ENCODE measurements at places on chromosomes 7 and 10. TPM values are rescaled to one million over a fixed set of nuclear protein-coding genes. Genes with fewer than 3 reads are reported as not detected.
A peak's percentile ranks its signal among the peaks of the same experiment; 100 is the strongest.

DNA sequence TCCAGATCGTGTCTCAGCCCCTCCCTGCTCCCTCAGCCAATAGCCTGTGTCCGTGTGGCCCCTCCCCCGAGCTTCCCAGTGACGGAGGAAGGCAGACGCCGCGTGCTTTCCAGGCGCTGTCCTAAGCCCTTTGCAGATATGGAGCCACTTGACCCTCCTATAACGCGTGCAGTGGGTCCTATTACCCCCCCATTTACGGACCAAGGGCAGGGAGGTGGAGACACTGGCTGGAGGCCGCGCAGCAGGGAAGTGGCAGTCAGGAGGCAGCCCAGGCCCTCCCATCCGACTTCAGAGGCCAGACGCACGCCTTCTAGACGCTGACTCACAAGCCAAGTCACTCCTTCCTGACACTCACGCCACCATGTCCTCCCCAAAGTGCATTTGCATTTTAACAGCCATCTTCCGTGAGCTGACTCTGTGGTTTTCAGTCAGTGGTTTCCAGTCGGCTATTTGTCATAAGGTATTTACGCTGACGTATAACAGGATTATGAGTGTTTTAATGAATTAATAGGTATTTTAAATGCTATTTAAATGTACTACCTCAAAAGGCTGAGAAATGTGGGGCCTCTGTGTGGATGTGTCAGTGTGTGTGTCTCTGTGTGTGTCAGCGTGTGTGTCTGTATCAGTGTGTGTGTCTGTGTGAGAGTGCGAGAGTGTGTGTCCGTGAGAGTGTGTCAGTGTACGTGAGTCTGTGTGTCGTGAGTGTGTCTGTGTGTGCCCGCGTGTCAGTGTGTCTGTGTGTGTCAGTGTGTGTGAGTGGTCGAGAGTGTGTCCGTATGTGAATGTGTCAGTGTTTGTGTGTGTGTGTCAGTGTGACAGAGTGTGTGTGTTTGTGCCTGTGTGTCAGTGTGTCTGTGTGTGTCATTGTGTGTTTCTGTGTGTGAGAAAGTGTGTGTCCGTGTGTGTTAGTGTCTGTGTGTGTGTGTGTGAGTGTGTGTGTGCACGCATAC is 92.0 kb upstream of the INSIG1 start:
- H3K4me3 ChIP-seq: peak overlapping the region; percentile 45
- H3K36me3 ChIP-seq: no peaks in the 10 kb centered on the region
- peak overlapping the region; percentile 87 for H3K27ac ChIP-seq
- H3K4me1 ChIP-seq: peaks cover 5% of the 10 kb centered on the region
- no peak for DNase-seq
- H3K27me3 ChIP-seq: no peaks in the 10 kb centered on the region

DNA sequence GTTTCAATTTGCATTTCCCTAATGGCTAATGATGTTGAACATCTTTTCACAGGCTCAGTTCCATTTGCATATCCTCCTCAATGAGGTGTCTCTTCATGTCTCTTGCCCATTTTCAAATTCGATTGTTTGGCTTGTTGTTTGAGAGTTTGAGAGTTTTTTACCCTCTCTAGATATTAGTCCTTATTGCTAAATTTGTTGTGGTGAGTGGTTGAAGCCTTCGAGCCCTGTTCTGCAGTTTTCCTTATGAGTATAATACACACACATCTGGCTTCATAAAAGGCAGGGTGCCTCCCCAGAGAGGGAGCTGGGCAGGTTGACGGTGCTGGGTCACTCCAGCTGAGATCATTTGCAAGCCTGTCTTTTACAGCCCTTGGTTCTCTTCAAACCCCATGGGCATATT is 65.1 kb downstream of the RGS10 start:
- no peak overlapping the region for H3K4me3 ChIP-seq
- no peak for DNase-seq
- H3K36me3 ChIP-seq: no peaks in the 10 kb centered on the region

The LHPP gene
- 20.1 TPM for total RNA-seq

The HOXA5 gene
- 6.1 TPM for total RNA-seq

- H3K27me3 ChIP-seq: peaks cover 32% of the 10 kb centered on the region
- no peaks in the 10 kb centered on the region for H3K36me3 ChIP-seq
- DNase-seq: no peak
- H3K4me1 ChIP-seq: peaks cover 49% of the 10 kb centered on the region
- no peak overlapping the region for H3K27ac ChIP-seq
Observed at GRCh38 chr10:100744136-100744986, 1.0 kb upstream of the PAX2 start.

- peaks cover 43% of the 10 kb centered on the region for H3K4me1 ChIP-seq
- H3K36me3 ChIP-seq: no peaks in the 10 kb centered on the region
- H3K27me3 ChIP-seq: peaks cover 31% of the 10 kb centered on the region
- no peak overlapping the region for H3K4me3 ChIP-seq
- DNase-seq: no peak
- H3K27ac ChIP-seq: no peak overlapping the region
Observed at GRCh38 chr10:117165538-117166417, 27.7 kb upstream of the VAX1 start.

The MAGI2 gene
- 6.9 TPM for total RNA-seq

The TMEM213 gene
- total RNA-seq: not detected

- no peak for DNase-seq
- H3K4me3 ChIP-seq: no peak overlapping the region
- no peaks in the 10 kb centered on the region for H3K36me3 ChIP-seq
- no peak overlapping the region for H3K27ac ChIP-seq
- no peaks in the 10 kb centered on the region for H3K27me3 ChIP-seq
- H3K4me1 ChIP-seq: no peaks in the 10 kb centered on the region
Observed at GRCh38 chr10:49225218-49225876, 37.2 kb upstream of the TMEM273 start.

DNA sequence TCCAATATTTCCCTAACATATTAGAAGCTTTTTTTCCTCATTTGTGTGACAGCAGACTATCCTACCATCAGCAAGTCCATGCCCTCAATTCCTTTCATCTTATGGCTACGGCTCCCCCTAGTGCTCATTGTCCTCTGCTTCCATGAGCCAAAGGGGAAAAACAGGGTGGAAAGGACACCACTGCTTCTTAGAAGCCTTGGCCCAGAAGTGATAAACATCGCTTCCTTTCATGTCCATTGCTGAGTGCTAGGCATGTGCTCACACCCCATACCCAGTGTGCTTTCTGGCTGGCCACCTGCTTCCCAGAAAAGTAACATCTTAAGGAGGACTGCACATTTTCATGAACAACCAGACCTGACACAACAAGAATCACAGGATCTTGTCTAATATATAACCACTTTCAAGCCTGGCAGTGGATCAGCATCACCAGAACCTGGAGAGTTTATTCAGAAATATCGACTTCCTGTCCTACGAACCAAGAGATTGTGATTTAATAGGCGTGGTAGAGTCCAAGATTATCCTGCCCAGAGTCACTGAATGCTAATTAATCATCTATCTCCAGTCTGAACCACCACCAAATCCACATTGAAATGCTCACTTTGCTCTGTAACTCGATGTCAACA is 650.5 kb upstream of the SORCS1 start:
- DNase-seq: no peak
- H3K27ac ChIP-seq: no peak overlapping the region

The HPSE2 gene
- 10.6 TPM for total RNA-seq

- H3K4me1 ChIP-seq: no peaks in the 10 kb centered on the region
- H3K27ac ChIP-seq: no peak overlapping the region
- DNase-seq: no peak
- no peaks in the 10 kb centered on the region for H3K36me3 ChIP-seq
Observed at GRCh38 chr7:42315631-42316030, 78.6 kb upstream of the GLI3 start.

The TMEM270 gene
- not detected for total RNA-seq

- H3K36me3 ChIP-seq: no peaks in the 10 kb centered on the region
- no peak for DNase-seq
- H3K4me1 ChIP-seq: peaks cover 11% of the 10 kb centered on the region
- H3K4me3 ChIP-seq: no peak overlapping the region
- H3K27me3 ChIP-seq: no peaks in the 10 kb centered on the region
- H3K27ac ChIP-seq: no peak overlapping the region
Observed at GRCh38 chr7:8217200-8218068, 44.5 kb downstream of the ICA1 start.

DNA sequence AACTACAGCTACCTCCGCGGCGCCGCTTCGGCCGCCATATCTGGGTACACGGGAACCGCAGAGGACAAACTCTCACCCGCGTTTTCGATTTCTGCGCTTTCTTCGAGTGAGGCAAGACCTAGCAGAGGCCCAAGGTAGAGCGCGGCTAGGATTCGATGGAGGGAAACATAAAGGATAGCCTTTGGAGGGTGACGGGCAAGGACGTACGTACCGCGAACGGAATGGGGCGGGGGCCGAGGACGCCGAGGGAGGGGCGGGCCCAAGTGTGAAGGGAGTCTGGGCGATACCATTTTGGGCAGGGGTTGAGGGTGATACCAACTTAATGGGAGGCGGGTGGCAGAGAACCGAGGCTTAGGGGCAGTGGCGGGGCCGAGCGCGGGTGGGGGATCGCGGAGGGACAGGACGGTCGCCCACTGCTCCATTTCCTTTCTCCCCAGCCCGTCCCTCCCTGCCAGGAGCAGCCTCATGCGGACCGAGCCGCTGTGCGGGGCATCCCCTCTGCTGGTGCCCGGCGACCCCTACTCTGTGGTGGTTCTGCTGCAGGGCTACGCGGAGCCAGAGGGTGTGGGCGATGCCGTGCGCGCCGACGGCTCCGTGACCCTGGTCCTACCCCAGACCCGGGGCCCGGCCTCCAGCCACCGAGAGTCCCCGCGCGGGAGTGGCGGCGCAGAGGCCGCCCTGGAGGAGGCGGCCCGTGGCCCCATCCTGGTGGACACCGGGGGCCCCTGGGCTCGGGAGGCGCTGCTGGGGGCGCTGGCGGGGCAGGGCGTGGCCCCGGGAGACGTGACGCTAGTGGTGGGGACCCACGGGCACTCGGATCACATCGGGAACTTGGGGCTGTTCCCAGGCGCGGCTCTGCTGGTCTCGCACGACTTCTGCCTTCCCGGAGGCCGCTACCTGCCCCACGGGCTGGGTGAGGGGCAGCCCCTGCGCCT is at the start of gene MBLAC1:
MBLAC1 (plus strand) TSS at position 37 of the 935 bp plus-strand sequence; CDS start at position 466, 429 bp downstream.
- H3K27me3 ChIP-seq: no peaks in the 10 kb centered on the region
- DNase-seq: no peak
- no peaks in the 10 kb centered on the region for H3K36me3 ChIP-seq

The TFEC gene
- 4.7 TPM for total RNA-seq

DNA sequence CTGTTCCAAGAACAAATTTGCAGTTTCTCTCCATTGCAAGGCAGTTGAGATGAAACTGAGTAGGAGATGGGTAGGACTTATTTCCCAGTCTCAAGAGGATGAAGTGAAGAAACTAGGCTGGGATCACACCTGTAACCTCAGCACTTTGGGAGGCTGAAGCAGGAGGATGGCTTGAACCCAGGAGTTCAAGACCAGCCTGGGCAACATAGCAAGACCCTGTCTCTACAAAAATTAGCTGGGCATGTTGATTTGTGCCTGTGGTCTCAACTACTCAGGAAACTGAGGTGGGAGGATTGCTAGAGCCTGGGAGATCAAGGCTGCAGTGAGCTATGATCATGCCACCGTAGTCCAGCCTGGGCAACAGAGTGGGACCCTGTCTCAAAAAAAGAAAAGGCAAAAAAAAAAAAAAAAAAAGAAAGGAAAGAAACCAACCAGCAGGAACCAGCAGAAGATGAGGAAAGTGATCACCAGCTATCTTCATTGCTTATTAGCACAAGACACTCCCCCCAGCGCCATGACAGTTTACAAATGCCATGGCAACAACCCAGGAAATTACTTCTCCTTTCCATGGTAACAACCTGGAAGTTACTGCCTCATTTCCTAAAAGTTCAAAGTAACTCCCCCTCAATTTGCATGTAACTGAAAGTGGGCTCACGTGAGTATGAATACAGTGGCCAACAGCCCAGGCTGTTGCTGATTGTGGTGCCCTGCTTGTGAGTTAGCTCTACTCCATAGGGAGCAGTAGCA is 18.3 kb upstream of the ST8SIA6 start:
- no peaks in the 10 kb centered on the region for H3K4me1 ChIP-seq
- no peaks in the 10 kb centered on the region for H3K36me3 ChIP-seq
- no peak overlapping the region for H3K4me3 ChIP-seq
- H3K27me3 ChIP-seq: no peaks in the 10 kb centered on the region
- no peak overlapping the region for H3K27ac ChIP-seq

- H3K4me3 ChIP-seq: no peak overlapping the region
- no peak overlapping the region for H3K27ac ChIP-seq
- no peaks in the 10 kb centered on the region for H3K4me1 ChIP-seq
- no peaks in the 10 kb centered on the region for H3K27me3 ChIP-seq
Observed at GRCh38 chr10:34091635-34092195, 723.4 kb downstream of the PARD3 start.

GRCh38 chr10:130459851-130460490 is 323.8 kb downstream of the GLRX3 start:
- no peak overlapping the region for H3K4me3 ChIP-seq
- H3K4me1 ChIP-seq: no peaks in the 10 kb centered on the region
- H3K27me3 ChIP-seq: no peaks in the 10 kb centered on the region
- no peaks in the 10 kb centered on the region for H3K36me3 ChIP-seq
- H3K27ac ChIP-seq: no peak overlapping the region

DNA sequence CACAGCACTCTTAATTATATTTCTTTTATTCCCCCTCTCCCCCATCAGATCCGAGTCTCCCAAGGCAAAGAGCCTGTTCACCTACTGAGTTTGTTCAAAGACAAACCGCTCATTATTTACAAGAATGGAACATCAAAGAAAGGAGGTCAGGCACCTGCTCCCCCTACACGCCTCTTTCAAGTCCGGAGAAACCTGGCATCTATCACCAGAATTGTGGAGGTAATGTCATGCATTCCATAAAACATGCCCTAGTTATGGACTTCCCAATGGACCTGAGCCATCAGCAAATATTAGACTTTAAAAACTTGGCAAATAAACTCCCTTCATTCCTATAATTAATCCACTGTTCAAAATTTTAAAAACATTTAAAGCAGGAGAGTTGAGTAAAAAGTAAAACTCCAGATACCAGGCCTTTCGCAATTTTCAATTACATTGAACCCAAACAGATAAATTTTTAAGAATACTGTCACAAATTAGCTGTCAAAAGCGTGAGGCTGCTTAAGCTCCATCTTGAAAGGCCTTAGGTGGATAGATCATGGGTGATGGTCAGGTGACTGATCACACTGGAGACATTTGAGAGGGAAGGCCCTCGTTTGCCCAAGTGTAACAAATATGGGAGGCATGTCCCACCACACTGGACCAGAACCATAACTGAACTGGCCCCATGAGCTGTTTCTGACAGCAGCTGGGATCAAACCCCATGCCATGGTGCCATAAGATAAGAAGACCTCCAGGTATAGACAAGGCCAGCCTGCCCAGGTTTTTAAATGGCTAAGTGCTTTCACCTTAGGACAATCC is 46.9 kb upstream of the ARL4A start:
- H3K4me3 ChIP-seq: no peak overlapping the region
- H3K27me3 ChIP-seq: no peaks in the 10 kb centered on the region
- H3K36me3 ChIP-seq: no peaks in the 10 kb centered on the region
- no peaks in the 10 kb centered on the region for H3K4me1 ChIP-seq
- no peak overlapping the region for H3K27ac ChIP-seq

GRCh38 chr10:89391907-89392756 is at the start of gene IFIT1:
TSS of gene IFIT1 (plus strand) at chr10:89392623. CDS start at chr10:89392713, 90 bp downstream.
- peaks cover 28% of the 10 kb centered on the region for H3K4me1 ChIP-seq
- peak; percentile 49 for DNase-seq
- no peaks in the 10 kb centered on the region for H3K36me3 ChIP-seq

The HIBADH gene
- total RNA-seq: 38.1 TPM

The IL2RA gene
- total RNA-seq: not detected
